Lower lobe of right lung (tissue), 2 donors: ENCODE measurements at places on chromosomes 7 and 10. TPM values are rescaled to one million over a fixed set of nuclear protein-coding genes. Genes with fewer than 3 reads are reported as not detected.

GRCh38 chr7:98021588-98022351 lies 31.8 kb upstream of the OCM2 start:
- no peaks in the 10 kb centered on the region for H3K36me3 ChIP-seq
- H3K4me1 ChIP-seq = no peaks in the 10 kb centered on the region
- no peaks in the 10 kb centered on the region for H3K27me3 ChIP-seq
- peak; percentile 86 for DNase-seq

- no peak for DNase-seq
- peak overlapping the region; percentile 96 for H3K27ac ChIP-seq
- no peaks in the 10 kb centered on the region for H3K27me3 ChIP-seq
- no peaks in the 10 kb centered on the region for H3K36me3 ChIP-seq
- peak overlapping the region; percentile 79 for H3K4me3 ChIP-seq
Observed at GRCh38 chr10:95289003-95289920, 1.5 kb downstream of the PDLIM1 start.

DNA sequence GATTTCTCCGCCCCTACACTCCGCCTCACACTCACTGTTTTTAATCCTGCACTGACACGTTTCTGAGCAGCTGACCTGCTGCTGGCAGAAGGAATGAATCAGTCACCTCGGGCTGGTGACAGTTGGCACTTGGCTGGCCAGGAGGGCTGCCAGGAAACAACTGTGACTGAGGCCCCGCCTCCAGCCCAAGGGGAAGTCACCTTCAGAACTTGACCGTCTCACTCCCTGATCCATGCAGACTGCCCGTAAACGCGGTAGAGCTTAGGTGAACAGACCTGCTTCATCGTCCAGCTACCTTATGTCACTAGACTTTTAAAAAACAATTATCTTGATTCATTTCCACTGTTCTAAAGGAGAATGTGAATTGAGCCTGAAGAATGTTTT lies 107.5 kb downstream of the DOCK1 start:
- H3K4me1 ChIP-seq = peaks cover 12% of the 10 kb centered on the region
- DNase-seq = peak; percentile 81
- H3K36me3 ChIP-seq = peaks cover 16% of the 10 kb centered on the region
- H3K4me3 ChIP-seq = no peak overlapping the region
- H3K27ac ChIP-seq = no peak overlapping the region
- no peaks in the 10 kb centered on the region for H3K27me3 ChIP-seq

GRCh38 chr7:110337646-110338045 lies 753.3 kb upstream of the LRRN3 start:
- no peak for DNase-seq
- no peak overlapping the region for H3K4me3 ChIP-seq
- no peaks in the 10 kb centered on the region for H3K36me3 ChIP-seq
- no peak overlapping the region for H3K27ac ChIP-seq
- no peaks in the 10 kb centered on the region for H3K4me1 ChIP-seq
- H3K27me3 ChIP-seq = no peaks in the 10 kb centered on the region

Gene NPY4R
- 1.1 TPM for total RNA-seq

DNA sequence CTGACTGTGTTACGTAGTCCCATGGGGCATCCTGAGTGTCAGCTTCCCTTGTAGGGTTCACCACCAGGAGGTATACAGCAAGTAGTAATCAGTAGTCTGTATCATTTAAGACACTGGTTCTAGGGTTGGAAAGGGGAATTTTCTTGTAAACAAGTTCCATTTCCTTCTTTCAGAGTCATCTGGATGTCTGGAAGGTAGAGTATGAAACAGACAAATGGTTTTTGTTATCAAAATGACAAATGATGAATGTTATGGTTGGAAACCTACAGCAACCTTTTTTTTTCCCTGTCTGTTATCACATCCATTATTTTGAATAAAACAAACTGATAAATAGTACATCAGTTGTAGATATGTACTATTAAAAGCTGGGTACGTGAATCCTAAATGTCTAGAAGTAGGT lies 19.1 kb downstream of the SEMA3A start:
- no peaks in the 10 kb centered on the region for H3K36me3 ChIP-seq
- no peak overlapping the region for H3K27ac ChIP-seq
- no peak overlapping the region for H3K4me3 ChIP-seq
- DNase-seq = no peak
- H3K27me3 ChIP-seq = no peaks in the 10 kb centered on the region
- no peaks in the 10 kb centered on the region for H3K4me1 ChIP-seq
